A172 (cell line): ENCODE measurements at places on chromosomes 3 and 15.

DNA sequence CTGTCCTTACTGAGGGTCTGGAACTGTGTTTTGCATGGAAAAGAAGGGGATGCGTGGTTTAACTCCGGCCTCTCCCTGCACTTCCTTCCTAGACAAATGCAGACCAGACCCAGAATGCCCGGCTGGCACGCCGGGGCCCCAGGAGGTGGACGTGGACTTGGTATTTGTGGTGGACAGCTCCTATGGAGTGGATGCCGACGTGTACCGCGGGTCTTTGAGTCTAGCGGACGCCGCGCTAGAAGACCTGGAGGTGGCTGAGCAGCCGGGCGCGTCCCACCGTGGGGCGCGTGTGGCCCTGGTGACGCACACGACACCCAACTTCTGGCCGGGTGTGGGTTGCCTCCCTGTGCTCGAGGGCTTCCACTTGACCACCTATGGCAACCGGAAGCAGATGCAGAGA lies 81.8 kb upstream of the COL6A5 start:
- DNase-seq: no peak

- DNase-seq: no peak
Measured at GRCh38 chr15:25705433-25706115, 157.6 kb downstream of the ATP10A start.

DNA sequence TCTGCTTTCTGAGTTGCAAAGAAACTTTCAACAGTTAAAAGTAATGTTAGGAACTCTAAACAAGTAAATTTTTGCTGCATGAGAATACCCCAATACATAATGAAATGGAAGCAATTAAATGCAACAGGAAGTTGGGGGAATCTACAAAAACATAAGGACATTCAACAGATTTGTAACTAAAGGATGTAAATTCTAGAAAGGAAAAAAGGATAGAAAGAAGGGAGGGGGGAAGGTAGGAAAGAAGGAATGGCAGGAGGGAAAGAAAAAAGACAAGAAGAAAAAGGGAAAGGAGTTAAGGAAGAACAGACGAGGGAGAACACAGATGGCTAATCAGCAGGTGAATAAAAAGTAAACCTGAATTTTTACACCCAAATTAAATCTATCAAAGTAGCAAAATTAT lies 22.3 kb upstream of the ANP32A start:
- no peak for DNase-seq

- peak; percentile 21 for DNase-seq
Measured at GRCh38 chr3:119034256-119035013, at the start of gene IGSF11. Gene IGSF11 (minus strand): TSS chr3:119034846. CDS start chr3:119034582, 264 bp downstream.

DNA sequence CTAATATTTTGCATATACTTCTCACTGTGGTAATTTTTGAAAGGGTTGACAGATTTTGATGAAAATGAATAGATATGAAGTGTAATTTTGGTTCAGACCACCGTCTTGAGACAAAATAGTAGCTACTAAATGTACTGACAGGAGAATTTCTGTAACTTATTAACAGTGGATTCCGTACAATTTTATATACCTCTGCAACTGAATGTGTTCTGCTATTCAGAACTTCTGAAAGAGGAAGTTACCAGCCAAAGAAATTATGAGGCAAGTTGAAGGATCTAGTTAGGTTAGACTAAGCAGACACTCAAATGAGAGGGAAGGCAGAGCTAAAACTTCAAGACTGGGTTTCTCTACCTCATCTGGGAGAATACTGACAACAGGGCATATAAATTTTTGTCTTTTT lies 29.4 kb downstream of the GAP43 start:
- no peak for DNase-seq

GRCh38 chr3:100833483-100833882 lies 124.2 kb downstream of the TFG start:
- no peak for DNase-seq

- DNase-seq: no peak
Measured at GRCh38 chr3:119598410-119599098, 869 bp downstream of the PLA1A start.

DNA sequence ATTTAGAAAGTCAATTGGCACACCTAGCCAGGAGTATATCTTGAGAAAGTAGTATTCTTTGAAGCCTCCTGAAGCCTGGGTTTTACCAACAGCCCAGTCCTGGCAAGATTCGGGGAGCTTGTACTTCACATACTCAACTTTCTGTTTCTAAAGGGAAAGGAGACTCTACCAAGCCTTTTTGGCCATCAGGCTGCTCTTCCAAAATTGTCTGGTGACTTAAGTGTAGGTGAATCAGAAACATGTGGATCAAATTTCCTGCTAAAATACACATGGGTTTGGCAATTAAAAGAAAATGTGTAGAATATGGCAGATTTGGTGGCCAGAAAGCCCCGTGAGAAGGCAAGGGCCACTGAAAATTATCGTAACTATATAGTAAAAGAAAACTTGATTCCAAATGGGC lies 15.9 kb upstream of the GREM1 start:
- no peak for DNase-seq

DNA sequence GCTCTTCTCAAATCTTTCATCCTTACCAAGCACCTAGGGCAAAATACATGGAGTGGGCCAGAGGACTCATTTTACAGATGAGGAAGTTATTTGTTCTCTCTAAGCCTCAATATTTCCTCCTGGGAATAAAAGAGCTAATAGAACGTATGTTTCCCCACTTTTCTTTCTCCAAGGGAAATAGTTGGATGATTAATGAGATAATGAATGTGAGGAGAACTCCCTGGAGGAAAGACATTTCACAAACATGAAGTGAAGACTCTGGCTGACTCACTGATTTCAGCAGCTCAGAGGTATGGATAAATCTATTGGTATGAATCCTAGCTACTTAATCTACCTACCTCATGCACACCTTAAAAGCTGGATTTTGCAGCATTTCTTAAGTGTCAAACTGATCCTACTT lies 98.4 kb downstream of the ECT2 start:
- peak; percentile 43 for DNase-seq

- DNase-seq: no peak
Measured at GRCh38 chr15:87620393-87620792, 636.1 kb downstream of the NTRK3 start.

DNA sequence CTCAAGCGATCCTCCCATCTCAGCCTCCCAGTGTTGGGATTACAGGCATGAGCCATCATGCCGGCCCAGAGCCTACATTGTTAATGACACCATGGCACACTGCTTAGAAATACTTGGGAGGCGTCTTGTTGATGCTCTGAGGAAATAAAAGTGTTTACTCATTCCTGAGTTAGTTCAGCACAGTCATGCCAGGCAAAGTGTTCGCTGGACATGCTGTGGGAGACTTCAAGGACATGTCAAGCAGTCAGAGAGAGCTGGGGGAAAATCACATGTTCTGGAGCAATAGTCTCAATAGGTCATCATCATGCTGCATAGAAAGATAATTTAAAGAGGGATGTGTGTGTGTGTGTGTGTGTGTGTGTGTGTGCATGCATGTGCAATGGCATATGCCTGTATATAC lies 37.5 kb downstream of the TTC23 start:
- DNase-seq: peak; percentile 42

GRCh38 chr3:89373434-89373833 lies 266.0 kb downstream of the EPHA3 start:
- no peak for DNase-seq

DNA sequence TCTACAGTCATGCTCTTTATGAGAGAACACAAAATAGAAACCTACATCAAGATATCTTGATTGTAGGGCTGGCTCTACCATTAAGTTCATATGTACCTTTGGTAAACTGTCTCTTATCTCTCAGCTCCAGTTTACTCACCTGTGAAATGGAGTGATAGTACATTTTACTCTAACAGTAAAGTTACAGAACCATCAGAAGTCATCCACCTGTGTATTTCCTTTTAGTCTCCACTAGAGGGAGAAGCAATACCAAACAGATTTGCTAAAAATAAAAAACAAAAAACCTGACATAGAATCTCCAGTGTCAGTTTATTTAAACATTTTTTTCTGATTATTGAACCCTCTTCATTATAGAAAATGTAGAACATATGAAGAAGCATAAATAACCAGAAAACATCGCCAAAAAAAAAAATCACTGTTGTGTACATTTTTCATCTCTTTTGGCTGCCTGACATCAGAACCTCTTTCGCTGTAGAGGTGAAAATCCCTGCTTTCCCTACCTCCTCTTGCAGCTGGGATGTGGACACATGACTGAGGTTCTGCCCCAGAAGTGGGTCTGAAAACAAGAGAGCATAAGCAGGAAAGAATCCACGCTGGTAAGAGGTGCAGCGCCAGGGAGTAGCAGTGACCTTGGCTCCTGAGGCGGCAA lies 48.7 kb upstream of the WDR72 start:
- DNase-seq: no peak

- DNase-seq: peak; percentile 19
Measured at GRCh38 chr3:148146947-148147826, 550.5 kb upstream of the AGTR1 start.

- DNase-seq: no peak
Measured at GRCh38 chr15:65857718-65858402, 11.4 kb upstream of the RAB11A start.

DNA sequence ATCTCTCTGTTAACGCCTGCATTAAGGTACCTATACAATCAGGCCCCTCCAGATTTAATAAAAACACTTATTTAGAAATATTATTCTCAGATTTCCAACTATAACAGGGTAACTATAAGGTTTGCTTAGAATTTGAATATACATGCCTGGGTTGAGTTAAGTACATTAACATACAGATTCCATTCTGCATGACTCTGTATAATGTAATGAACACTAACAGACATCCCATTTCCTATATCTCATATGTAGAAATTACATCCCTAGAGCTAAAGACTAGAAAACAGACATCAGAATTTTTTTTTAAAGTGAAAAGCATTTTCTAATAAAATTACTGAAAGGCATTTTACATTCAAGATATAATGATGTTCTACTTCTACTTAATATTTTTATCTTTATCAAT lies 162.5 kb downstream of the MECOM start:
- no peak for DNase-seq

DNA sequence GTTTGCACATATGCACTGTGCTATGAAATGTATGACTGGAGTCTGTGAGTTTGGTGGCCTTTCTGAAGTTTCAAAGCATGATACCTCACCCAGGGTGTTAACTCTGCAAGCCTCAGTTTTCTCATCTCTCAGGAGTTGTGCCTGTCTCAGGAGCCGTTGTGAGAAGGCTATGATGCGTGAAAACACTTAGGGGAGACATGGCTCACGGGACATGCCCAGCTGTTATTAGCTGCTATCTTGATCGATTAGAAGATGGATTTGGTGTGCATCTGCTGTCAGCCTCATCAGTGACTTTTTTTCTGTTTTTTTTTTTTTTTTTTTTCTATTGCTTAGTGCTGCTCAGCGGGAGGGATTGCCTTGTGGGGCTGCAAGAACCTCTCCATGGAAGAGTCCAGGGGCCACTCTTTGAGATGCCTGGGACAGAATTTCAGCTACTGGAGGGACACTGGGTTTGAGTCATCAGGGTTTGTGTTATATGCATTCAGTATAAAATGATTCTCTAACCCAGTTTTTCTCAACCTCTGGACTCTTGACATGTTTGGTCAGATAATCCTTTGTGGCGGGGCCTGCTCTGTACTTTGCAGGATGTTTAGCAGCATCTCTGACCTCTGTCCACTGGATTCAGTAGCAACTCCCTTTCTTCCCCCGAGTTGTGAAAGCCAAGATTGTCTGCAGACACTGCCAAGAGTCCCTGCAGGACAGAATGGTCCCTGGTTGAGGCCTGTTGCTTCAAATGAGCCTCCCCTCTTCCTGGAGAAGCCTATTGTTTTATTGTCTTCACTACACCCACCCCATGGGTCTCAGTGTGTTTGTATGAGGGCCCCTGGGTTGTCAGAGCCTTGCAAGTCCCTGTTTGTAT lies 181.4 kb downstream of the CACNA2D3 start:
- no peak for DNase-seq

- DNase-seq: no peak
Measured at GRCh38 chr3:55406696-55407425, 80.2 kb downstream of the WNT5A start.

- peak; percentile 32 for DNase-seq
Measured at GRCh38 chr3:63940389-63940757, 28.2 kb upstream of the SCAANT1 start.

GRCh38 chr3:157807280-157807679 lies 298.9 kb downstream of the SHOX2 start:
- no peak for DNase-seq

DNA sequence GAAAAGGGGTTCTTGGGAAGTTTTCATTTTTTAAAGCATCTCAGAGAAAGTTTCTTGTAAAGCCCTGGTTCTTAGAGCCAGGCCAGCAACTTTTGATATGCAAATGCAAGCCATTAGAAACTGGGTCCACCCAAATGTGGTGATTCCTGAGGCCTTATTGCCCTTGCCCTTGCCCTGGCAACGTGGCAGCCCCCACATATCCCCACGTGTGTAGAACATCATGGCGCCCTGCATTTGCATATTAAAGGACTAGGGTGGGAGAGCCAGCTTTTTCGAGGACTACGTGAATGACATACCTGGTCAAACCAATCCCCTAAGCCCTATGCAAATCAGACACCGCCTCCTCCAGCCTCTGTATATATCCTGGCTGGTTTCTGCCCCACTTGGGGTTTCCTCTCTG lies 314.9 kb upstream of the NECTIN3 start:
- DNase-seq: no peak

GRCh38 chr15:63890617-63891016 lies 56.9 kb upstream of the HERC1 start:
- no peak for DNase-seq

DNA sequence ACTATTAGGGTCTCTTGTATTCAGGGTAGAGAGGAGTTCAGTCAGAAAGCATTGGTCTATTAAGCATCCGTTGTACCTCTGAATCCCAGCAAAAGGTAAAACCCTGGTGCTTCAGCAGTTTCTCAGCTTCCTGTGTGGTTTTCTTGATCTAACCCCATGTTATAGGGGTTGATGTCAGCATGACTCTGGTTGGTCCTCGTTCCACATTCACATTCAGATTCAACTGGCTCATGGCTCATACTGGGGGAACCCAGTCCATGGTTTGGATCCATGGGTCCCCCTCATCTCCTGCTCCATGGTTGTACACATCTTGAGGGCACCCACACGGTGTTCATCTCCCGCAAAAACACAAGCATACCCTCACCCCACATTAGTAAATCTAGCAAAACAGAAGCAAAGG lies 47.7 kb upstream of the C2CD4B start:
- DNase-seq: no peak

GRCh38 chr15:26628879-26629529 lies 143.9 kb downstream of the GABRB3 start:
- DNase-seq: no peak

- no peak for DNase-seq
Measured at GRCh38 chr3:36814066-36814717, 49.8 kb upstream of the DCLK3 start.

GRCh38 chr3:105065895-105066839 lies 300.5 kb upstream of the ALCAM start:
- DNase-seq: no peak

- peak; percentile 36 for DNase-seq
Measured at GRCh38 chr3:32366638-32367397, 24.8 kb upstream of the CMTM7 start.

- DNase-seq: peak; percentile 28
Measured at GRCh38 chr3:149042789-149043386, 43.4 kb downstream of the HLTF start.

GRCh38 chr15:98889930-98890695 lies 117.5 kb downstream of the PGPEP1L start:
- peak; percentile 77 for DNase-seq
